ENCODE measurements at places on chromosomes 5 and 9.

DNA sequence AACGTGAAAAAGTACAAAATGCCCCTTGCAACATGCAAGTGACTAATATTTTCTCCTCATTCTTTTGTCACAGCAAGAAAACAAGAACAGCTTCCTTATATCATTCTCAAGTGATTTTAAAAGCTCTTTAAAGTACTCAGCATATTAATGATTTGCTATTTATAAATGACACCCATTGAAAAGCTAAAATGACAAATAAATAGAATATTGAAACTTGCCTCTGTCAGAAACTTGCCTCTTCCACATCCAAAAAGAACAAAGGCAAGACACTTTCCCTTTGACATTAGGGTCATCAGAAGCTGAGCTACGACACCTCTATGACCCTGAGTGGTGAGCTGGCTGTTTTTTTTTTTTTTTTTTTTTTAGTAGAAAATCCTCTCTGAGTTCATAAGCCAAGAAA is 339.6 kb upstream of the ITGA1 start:
- DNase-seq, result no peak

- peak; percentile 12 for DNase-seq
Observed at GRCh38 chr9:116572095-116572748, 114.9 kb upstream of the TRIM32 start.

DNA sequence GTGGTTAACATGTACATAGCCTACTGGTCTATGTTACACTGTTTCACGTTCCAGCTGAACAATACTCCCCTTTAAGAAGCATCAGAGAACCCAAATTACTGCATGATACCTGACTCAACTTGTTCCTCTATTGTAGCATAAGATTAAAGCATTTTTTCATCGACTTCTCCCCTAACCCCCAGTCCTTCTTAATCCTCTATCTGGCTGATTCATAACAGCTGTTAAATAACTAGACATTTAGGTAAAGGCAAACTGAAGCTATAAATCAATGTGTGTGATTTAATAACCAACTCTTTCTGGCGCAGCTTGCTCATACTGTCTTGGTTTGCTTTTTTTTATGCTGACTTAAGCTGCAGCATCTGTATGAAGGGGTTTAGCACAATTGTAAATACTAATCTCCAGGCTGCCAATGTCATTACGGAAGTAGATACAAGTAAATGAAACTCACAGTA is 94.2 kb upstream of the MTAP start:
- no peak for DNase-seq

DNA sequence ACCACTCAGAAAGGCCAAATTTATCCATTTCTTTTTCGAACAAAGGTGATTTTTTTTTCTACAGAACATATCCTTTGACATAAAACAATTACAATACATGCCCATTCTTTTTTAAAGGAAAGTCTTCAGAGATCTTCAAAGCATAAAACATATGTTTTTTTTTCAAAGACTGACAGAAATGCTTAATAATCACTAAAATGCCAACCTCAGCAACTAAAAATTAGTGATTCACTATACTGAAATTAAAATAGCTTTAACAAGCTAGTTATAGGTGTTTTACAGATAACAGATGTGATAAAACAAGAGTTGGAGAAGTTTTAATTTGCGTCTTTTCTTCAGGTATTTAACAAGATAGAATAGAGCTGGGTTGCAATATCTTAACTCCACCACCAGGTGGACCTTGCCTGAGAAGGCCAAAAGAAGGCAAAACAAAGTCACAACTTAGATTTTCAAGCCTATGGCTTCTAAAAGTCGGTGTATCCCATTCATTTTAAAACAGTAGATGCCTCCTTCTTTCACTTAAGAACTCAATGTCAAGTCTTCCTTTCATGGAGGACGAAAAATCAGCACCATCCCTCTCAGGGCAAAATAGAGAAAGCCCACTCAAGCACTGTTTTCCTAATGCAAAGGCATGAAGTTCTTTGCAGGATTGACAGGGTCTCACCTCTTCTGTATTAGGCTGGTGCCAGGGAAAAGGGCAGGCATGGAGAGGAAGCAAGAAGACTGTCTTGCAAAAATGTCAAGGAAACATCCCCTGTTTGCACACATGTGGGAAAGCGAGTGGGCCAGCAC is 31.1 kb upstream of the CPLX2 start:
- DNase-seq, result no peak

- DNase-seq, result no peak
Observed at GRCh38 chr5:65020492-65020891, 251.8 kb downstream of the CWC27 start.

GRCh38 chr5:129042306-129042705 is 52.2 kb upstream of the ISOC1 start:
- DNase-seq, result no peak

DNA sequence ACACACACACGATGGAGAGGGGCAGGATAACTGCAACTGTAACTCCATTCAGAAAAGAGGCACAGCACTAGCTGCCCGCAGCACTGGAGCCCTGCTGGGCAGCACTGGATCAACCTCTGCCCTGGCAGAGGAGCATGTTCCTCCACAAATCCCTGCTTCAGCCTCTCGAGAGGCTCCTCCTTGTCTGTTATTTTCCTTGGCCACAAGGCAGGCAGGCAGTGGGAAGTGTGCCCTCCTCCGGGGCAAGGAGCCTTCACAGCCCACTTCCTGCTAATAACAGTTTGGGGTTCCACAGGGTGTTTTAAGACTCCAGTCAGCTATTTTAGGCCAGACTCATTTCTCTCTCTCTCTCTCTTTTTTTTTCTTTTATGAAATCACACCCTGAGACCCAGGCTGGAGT is 11.8 kb downstream of the FXN start:
- no peak for DNase-seq

- no peak for DNase-seq
Observed at GRCh38 chr5:164097749-164098148, 592.3 kb downstream of the MAT2B start.

DNA sequence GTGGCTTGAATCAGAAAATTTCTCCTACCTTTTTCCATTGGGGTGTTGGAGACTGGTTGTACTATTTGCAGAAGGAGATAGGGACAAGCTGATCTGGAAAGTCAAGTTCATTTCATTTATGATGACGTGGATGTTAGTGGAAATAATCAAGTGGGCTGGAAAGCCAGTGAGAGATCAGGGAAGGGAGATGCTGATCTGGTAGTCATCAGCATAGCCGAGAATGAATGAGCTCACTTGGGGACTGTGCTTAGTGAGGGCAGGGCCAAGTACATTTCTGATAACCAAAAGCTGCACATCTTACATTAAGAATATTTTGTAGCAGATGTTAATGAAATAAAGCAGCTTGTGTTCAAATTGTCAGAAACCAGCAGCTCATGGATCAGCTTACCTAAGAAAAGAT is 12.1 kb downstream of the MAN2A1 start:
- DNase-seq, result no peak

DNA sequence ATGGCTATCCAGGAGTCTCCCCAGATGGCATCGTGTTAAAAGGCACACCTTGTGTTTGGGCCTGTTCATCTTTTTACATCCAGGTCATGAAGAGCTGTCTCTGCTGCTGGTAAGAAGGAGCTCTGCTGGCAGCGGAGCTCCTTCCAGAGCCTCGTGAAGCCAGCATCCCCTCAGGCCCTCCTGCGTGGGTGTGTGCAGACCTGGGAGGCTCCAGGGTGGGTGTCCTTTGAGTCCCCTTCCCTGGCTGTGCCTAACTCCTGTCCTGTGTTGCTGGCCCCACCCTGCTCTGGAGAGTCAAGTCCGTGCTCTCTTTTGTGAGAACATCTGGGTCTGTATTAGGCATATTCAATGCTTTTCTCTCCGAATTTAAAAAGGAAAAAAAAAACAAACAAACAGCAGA is 149.6 kb upstream of the IRX2 start:
- DNase-seq, result no peak

- DNase-seq, result no peak
Observed at GRCh38 chr5:56631719-56632118, 183.6 kb upstream of the MAP3K1 start.

DNA sequence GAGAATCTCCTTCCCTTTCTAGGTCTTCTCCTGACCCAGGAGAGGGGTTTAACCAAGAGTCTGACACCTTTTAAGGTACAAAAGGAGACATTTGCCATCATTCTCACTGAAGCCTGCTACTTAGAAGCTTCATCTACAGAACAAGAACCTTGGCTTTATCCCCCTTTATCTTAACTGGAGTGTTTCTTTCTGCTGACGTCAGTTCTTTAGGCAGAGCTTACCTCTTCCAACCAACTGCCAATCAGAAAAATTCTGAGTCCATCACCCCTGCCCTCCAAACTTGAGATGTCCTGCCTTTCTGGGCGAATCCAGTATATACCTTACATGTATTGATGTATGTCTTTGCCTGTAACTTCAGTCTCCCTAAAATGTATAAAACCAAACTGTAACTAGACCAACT is 37.2 kb downstream of the PLEKHG4B start:
- no peak for DNase-seq

GRCh38 chr9:21919377-21920362 is 74.5 kb downstream of the CDKN2A start:
- DNase-seq, result no peak

GRCh38 chr9:87516222-87516925 is 18.7 kb downstream of the DAPK1 start:
- DNase-seq, result no peak

DNA sequence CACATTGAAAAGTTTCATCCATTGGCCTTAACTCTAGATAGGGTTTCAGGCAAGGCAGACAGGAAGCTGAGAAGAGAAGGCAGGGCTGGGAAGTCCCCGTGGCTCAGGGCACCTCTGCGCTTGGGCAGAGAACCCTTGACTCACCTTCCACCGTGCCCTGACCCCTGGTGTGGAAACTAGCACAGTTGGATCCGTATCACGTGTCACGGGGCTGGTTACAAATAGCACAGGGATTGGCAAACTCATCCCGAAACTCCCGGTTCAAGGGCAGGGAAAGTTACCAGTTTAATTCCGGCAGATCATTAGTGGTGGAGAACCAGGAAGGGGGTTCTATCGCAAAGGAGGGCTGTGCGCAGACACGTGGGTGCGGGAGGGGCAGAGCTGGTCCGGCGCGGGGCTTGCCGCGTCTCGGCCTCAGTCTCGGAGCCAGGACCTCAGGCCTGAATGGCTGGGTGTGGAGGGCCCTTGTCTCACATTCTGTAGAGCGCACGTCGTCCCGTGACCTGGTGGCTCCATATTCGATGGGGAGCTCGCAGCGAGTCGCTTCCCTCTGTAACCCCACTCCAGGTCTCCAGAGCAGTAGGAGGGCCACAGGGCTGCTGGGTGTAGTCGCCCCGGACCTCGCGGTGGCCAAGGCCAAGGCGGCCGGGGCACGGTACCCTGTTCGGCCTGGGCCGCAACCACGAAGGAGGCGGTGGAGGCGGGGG is 771 bp upstream of the TMEM171 start:
- DNase-seq, result no peak

DNA sequence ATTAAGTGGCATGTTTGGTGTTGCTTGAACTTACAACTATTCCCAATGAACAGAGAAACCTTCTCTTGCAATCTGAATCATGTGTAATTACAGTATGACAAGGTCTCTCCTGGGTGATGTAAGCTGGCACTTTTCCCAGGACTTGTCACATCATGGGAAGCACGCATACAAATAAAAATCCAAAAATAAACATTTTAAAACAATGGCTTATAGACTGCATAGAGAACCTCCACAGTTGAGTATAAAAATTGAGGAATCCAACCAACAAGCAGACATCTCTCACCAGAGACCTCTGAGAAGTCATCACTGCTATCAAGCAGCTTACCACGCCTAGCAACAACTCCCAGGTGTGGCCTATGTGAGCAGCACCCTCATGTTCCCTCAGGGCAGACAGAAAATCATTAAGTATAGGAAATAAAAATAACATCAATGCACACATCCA is 3.9 kb downstream of the MLLT3 start:
- no peak for DNase-seq
